Naive thymus-derived CD8-positive, alpha-beta T cell (primary cell): ENCODE measurements at places on chromosomes 13 and 19.

- DNase-seq, result no peak
Observed at GRCh38 chr13:53200498-53201453, 172.2 kb downstream of the OLFM4 start.

GRCh38 chr13:19158526-19159174, 23.0 kb downstream of the TUBA3C start:
- no peak for DNase-seq

DNA sequence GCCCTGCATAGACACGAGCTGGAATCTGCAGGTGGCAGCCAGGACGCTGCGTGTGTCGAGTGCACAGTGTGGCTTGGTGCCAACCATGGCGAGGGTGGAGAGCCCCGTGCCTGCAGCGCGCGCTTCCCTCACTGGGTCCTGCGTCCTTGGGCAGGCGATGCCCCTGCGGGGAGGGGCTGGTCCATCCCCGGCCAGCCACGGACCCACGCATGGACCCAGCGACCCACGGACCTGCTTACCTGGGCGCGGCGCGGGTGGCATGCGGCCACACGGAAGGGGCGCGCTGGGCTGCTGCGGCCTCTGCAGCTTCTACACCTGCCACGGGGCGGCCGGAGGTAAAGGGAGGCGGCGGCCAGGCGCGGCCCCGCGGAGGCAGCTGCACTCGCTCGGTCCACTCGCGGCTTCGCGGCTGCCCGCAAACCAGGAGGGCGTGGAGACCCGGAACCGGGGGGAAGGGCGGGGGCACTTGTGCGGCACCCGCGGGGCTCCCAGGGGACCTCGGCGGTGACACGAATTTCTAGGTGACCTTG, 569 bp upstream of the MCF2L start:
- peak; percentile 70 for DNase-seq

GRCh38 chr19:49916839-49917733, 11.9 kb upstream of the ATF5 start:
- no peak for DNase-seq

DNA sequence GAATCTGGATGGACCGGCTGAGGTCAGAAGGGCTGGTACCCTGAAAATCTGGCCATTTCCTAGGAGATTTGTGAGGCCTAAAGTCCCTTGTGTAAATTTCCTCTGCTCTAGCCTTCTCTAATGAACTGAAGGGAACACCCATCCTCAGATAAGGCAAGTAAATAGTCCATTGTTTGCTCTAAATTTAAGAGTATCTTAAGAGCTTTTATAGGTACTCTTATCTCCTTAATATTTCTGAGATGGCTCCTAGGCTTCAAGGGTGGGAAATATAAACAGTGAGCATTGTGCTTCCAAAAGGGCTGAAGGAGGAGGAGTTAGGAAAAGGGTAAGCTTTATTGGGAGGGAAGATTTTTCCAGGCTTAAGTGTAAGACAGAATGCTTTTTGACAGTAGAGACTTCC, 148.7 kb upstream of the EDNRB start:
- no peak for DNase-seq

- peak; percentile 59 for DNase-seq
Observed at GRCh38 chr13:112968910-112969691, at the start of gene MCF2L. Gene MCF2L, plus strand, starts transcription at chr13:112969214. Its CDS starts 166 bp downstream, at chr13:112969380.

DNA sequence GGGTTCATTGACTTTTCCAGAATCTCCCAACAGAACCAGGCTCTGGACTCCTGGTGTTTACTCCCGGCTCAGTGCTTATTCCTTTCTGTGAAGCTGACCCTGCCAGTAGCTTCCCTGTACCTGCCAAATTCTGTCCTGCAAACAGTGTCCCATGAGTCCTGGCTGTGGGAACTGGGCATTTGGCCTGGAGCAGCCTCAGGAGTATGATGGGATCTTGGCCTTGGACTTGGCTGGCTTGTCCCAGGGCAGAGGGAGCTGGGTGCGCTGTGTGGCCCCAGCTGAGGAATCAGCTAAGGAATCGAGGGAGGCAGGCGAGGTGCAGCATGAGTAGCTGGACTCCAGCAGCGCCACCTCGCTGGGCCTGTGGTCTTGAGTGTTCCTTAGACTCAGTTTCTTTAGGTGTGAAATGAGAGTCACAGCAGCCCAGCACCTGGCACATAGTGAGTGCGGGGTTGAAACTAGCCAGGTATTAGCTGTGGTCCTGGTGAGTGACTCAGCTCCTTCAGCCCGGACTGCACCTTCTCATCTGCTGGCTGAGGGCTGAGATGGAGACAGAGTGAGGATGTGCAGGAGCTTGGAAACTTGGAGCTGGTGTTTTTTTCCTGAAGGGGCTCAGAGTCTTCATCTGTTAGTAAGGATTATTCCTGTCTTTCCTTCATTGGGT, 10.4 kb downstream of the CLASRP start:
- no peak for DNase-seq

- no peak for DNase-seq
Observed at GRCh38 chr19:14405380-14405757, 13.8 kb downstream of the DDX39A start.

DNA sequence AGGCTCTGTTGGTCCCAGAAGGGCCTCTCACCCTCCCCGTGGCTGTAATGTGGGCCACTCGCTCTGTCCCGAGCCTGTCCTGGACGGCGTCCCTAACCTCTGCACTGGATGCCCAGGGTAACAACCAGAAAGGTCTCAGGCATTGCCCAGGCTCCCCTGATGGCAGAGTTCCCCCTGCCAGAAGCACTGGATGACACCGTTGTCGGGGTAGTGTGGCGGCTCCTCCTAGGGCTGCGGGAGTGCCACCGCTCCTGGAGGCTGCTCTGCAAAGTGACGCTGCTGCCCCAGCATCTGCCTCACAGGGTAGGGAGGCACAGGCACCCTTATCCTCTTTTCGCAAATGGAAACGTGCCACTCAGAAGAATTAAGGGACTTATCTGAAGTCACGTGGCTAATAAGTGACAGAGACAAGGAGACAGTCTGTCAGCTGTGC, 32.0 kb downstream of the MPHOSPH8 start:
- DNase-seq, result no peak

DNA sequence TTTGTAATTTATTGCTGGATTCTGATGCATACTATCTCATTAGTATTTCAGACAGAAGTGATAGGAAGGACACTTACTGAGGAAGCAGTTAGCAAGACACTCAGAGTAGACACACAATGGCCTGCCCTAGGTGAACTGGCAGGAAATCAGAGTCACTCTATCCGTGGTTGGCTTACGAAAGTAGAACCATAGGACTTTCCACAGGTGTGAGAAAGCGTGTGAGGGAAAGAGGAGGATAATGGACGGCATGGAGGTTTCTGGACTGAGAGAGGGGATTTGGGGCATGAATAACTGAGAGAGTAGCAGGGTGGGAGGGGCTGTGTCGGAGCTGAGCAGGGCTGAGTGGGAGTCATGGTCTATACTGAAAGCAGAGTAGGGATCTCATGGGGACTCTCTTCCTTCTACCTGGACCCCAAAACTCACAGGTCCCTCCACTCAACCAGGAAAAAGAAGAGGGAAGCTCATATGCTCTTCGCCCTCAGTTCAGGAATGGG, 18.7 kb upstream of the EID2 start:
- DNase-seq, result no peak

- no peak for DNase-seq
Observed at GRCh38 chr13:48778610-48779009, 124.9 kb downstream of the CYSLTR2 start.

GRCh38 chr13:35994131-35994966, 136.8 kb downstream of the DCLK1 start:
- no peak for DNase-seq

GRCh38 chr13:34459856-34460255, 482.2 kb upstream of the NBEA start:
- DNase-seq, result no peak

- no peak for DNase-seq
Observed at GRCh38 chr13:110027470-110028240, 241.3 kb upstream of the IRS2 start.

DNA sequence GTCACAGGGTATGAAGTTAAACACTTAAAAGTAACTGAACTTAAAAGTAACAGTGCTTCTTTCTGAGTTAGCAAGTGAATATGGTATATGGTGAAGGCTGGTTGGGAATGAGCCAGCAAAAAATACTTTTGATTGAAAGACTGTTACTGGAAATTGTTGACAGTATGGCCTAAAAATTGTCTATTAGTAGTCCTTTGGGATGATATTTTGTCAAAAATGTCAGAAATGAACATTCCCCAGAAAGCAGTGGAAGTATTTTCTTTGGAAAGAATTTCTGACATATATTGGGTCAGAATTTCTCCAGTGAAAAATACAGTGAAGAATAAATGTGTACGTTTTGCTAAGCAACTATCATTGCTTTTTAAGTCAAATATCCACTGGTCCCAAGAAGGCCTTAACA, 860.5 kb downstream of the PCDH9 start:
- DNase-seq, result no peak

DNA sequence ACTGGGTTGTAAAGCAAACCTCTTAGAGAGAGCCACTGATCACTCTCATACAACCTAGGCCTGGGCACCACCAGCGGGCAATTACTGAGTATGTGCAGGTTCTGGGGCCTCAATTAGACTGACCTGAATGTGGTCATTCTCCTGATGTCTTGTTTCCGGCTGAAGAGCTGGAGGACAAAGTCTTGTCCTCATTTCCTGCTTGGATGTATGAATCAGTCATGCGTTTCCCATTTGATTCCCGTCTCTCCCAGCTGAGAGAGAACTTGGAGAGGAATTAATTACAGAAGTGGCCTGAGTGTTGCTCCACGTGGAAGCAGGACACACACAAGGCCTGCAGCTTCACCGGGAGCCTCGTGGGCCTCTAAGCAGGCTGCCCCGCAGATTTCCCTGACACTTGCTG, 799.3 kb upstream of the ARGLU1 start:
- no peak for DNase-seq
